Activated naive CD8-positive, alpha-beta T cell treated with anti-CD3 and anti-CD28 coated beads for 36 hours (primary cell): ENCODE measurements at places on chromosomes 13 and 19. TPM values are rescaled to one million over a fixed set of nuclear protein-coding genes. Genes with fewer than 3 reads are reported as not detected.

Gene DENND1C
- 62.4 TPM for total RNA-seq

DNA sequence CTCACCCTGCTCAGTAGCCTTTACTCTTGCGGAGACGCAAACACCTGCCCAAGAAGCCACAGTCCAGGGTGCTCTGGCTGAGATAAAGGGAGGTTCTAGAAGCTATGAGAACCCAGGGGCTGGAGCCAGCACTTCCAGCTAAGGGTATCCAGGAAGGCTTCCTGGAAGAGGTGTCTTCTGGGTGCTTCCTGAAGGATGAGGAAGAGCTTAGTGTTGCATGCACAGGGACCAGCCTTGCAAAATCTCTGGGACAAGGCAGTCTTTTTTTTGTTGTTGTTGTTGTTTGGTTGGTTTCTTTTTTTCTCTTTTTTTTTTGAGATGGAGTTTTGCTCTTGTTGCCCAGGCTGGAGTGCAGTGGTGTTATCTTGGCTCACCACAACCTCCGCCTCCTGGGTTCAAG lies 20.6 kb downstream of the MYBPC2 start:
- no peaks in the 10 kb centered on the region for H3K36me3 ChIP-seq
- no peak overlapping the region for H3K4me3 ChIP-seq
- H3K4me1 ChIP-seq, result no peaks in the 10 kb centered on the region
- DNase-seq, result no peak

Gene TMEM259
- 136 TPM for total RNA-seq

- no peak overlapping the region for H3K4me3 ChIP-seq
- no peaks in the 10 kb centered on the region for H3K36me3 ChIP-seq
- no peak overlapping the region for H3K27ac ChIP-seq
- no peak for DNase-seq
- H3K4me1 ChIP-seq, result peaks cover 17% of the 10 kb centered on the region
These were observed 27.7 kb downstream of the MCF2L start for GRCh38 chr13:112996671-112997091.

Gene CGB5
- total RNA-seq, result not detected

- peaks cover 10% of the 10 kb centered on the region for H3K27me3 ChIP-seq
- H3K27ac ChIP-seq, result no peak overlapping the region
- H3K4me3 ChIP-seq, result no peak overlapping the region
- no peaks in the 10 kb centered on the region for H3K36me3 ChIP-seq
- DNase-seq, result no peak
These were observed 8.8 kb downstream of the PRR22 start for GRCh38 chr19:5775668-5776309.

DNA sequence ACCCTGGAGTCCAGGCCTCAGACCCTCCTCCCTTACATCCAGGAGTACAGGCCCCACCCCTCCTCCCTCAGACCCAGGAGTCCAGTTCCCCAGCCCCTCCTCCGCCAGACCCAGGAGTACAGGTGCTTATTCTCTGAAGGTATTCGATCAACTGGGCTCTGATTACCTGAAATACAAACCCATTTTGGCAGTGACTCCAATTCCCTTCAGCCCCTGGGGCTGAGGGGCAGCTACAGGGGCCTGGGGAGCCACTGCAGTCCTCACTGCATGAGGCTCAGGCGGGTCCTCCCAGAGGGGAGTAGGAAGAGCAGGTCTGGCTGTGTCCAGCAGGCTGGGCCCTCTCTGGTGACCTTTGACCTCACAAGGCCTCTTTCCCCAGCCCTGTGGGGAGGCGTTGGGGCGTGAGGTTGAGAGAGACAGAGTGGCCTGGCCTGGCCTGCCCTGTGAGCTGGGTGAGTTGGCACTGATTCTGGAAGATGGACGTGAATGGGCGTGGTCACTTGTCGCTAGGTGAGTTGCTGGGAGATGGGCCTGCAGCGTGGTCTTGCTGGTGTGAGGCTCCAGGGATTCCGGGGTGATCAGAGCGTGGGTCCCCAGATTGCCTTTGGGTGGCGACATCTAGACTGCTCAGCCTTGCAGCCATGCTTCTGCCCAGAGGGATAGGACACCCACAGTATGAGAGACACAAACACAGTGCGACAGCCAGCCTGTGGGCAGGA lies 3.1 kb downstream of the BCAT2 start:
- DNase-seq, result no peak
- H3K27ac ChIP-seq, result no peak overlapping the region
- no peaks in the 10 kb centered on the region for H3K27me3 ChIP-seq
- peak overlapping the region; percentile 18 for H3K4me3 ChIP-seq
- peaks cover 10% of the 10 kb centered on the region for H3K36me3 ChIP-seq
- peaks cover 19% of the 10 kb centered on the region for H3K4me1 ChIP-seq

- H3K27ac ChIP-seq, result no peak overlapping the region
- no peak overlapping the region for H3K4me3 ChIP-seq
- H3K4me1 ChIP-seq, result peaks cover 5% of the 10 kb centered on the region
- H3K27me3 ChIP-seq, result no peaks in the 10 kb centered on the region
- no peaks in the 10 kb centered on the region for H3K36me3 ChIP-seq
These were observed 238.5 kb upstream of the STARD13 start for GRCh38 chr13:33524086-33524485.

Gene PLPP2
- total RNA-seq, result not detected

Gene KLK2
- total RNA-seq, result 0.45 TPM

GRCh38 chr13:56332671-56333070 lies 808.0 kb upstream of the PRR20A start:
- H3K36me3 ChIP-seq, result no peaks in the 10 kb centered on the region
- H3K27ac ChIP-seq, result no peak overlapping the region
- H3K4me1 ChIP-seq, result no peaks in the 10 kb centered on the region
- no peak overlapping the region for H3K4me3 ChIP-seq
- no peak for DNase-seq
- no peaks in the 10 kb centered on the region for H3K27me3 ChIP-seq

- peaks cover 41% of the 10 kb centered on the region for H3K4me1 ChIP-seq
- DNase-seq, result peak; percentile 24
- peak overlapping the region; percentile 75 for H3K27ac ChIP-seq
- H3K36me3 ChIP-seq, result peaks cover 20% of the 10 kb centered on the region
- H3K4me3 ChIP-seq, result peak overlapping the region; percentile 11
These were observed 146.7 kb upstream of the FNDC3A start for GRCh38 chr13:48828962-48829411.

- DNase-seq, result peak; percentile 35
- H3K36me3 ChIP-seq, result no peaks in the 10 kb centered on the region
- no peak overlapping the region for H3K27ac ChIP-seq
- peaks cover 2% of the 10 kb centered on the region for H3K4me1 ChIP-seq
These were observed 27.3 kb downstream of the LRFN3 start for GRCh38 chr19:35963514-35963913.

- H3K36me3 ChIP-seq, result no peaks in the 10 kb centered on the region
- DNase-seq, result no peak
- H3K4me1 ChIP-seq, result no peaks in the 10 kb centered on the region
- no peak overlapping the region for H3K27ac ChIP-seq
These were observed 9.2 kb upstream of the SULT2A1 start for GRCh38 chr19:47895165-47895782.

Gene LILRB3
- not detected for total RNA-seq

DNA sequence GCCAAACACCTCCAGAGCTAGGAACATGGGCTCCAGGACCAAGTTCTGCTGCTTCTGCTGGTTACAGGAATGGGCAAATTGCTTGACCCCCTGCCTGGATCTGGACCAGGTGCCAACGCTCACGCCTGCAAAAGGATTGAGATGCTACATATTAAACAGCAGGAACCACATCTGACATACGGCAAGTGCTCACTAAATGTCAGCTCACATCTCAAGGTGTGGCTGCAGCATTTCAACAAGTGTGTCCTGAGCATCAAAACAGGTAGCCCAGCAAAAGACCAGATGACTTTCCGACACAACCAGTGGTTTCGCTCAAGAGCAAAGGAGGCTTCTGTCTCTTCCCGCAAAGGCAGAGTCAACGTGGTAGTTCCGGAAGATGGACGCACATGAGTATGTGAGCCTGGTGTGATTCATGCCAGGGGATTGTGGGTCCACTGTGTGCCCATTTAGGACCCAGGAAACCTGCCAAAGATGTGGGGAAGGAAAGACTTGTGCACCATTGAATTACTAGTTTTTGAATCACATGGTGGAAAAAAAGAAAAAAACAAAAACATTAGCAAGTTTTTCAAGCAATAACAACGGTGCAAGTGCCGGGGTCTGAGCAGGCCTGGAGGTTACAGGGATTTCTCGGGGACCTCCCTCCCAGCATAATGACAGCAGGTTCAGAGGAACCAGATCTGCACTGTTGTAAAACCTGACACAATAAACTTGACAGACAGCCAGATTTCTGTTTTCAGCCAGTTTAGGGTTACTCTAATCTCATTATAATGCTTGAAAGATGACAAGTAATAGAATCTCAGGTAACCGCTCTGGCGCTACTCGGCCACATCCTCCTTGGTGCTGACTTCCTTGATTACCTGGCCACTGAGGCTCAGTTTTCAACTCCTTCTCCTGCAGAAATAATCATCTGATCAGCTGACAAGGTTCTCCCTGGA lies 77.9 kb downstream of the SOX1 start:
- H3K36me3 ChIP-seq, result no peaks in the 10 kb centered on the region
- H3K4me3 ChIP-seq, result no peak overlapping the region
- no peaks in the 10 kb centered on the region for H3K4me1 ChIP-seq
- no peak overlapping the region for H3K27ac ChIP-seq

Gene DMWD
- total RNA-seq, result 30.7 TPM

DNA sequence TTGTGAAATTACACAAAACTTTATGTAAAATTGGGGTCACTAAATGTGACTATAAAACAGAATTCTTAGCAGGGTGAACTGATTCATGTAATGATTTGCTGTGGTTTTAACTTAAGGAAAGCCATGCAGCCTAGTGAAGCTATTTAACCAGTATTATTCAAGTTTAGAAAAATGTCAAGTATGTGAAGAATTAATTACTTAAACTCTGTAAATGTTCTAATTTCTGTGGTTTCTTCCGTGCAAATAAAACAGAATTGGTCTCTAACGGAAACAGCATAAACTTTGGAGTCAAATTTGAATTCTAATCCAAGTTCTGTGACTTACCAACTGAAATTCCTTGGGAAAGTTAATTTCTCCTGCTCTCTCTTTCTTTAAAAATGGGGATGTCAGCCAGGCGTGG lies 13.3 kb downstream of the CDC16 start:
- DNase-seq, result no peak
- peaks cover 31% of the 10 kb centered on the region for H3K36me3 ChIP-seq
- H3K4me1 ChIP-seq, result peaks cover 4% of the 10 kb centered on the region
- no peak overlapping the region for H3K27ac ChIP-seq

DNA sequence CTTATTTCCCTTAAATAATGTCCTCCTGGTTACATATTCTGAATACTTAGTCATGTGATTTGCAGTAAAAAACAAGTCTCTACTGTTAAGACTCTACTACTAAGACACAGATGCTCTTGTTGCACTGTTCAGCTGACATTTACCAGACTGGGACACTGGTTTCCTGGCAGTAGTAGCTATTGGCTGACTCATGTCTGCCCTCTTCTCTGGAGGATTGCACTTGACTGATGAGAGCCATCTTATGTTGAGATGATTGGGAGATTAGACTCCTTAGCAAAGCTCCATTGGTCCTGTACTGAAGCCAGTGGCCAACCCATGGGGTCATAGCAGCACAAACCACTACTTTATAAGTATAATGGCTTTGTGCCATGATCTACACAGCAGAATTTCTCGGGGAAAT lies 1672.6 kb upstream of the PCDH20 start:
- H3K36me3 ChIP-seq, result no peaks in the 10 kb centered on the region
- H3K27me3 ChIP-seq, result no peaks in the 10 kb centered on the region
- H3K27ac ChIP-seq, result no peak overlapping the region
- DNase-seq, result no peak

GRCh38 chr13:39306639-39307589 lies 268.7 kb downstream of the NHLRC3 start:
- no peaks in the 10 kb centered on the region for H3K4me1 ChIP-seq
- H3K27me3 ChIP-seq, result no peaks in the 10 kb centered on the region
- H3K4me3 ChIP-seq, result no peak overlapping the region
- H3K36me3 ChIP-seq, result no peaks in the 10 kb centered on the region
- peak; percentile 1 for DNase-seq
- no peak overlapping the region for H3K27ac ChIP-seq

Gene DAND5
- total RNA-seq, result not detected

- no peaks in the 10 kb centered on the region for H3K4me1 ChIP-seq
- no peaks in the 10 kb centered on the region for H3K36me3 ChIP-seq
- no peak overlapping the region for H3K27ac ChIP-seq
- no peaks in the 10 kb centered on the region for H3K27me3 ChIP-seq
These were observed 19.8 kb upstream of the ACP7 start for GRCh38 chr19:39064405-39064804.

DNA sequence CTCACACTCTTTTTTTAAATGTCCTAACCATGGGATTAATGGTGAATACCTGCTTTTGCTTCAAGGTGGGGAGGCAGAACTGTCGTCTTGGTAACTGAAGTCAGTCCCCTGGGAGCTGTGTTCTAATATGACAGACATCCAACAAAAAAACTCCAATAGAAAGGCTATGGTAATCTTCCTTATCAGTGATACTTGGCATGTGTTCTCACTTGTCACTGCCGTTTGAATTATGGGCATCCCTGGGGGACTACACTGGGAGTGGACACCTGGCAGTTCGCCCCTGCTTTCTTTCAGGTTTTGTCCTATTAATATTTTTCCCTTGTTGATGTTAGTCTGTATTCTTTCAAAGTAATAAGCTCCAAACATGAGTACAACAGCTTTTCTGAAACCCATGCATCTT lies 252.6 kb downstream of the SLITRK5 start:
- H3K27me3 ChIP-seq, result no peaks in the 10 kb centered on the region
- no peak overlapping the region for H3K27ac ChIP-seq
- no peaks in the 10 kb centered on the region for H3K4me1 ChIP-seq

DNA sequence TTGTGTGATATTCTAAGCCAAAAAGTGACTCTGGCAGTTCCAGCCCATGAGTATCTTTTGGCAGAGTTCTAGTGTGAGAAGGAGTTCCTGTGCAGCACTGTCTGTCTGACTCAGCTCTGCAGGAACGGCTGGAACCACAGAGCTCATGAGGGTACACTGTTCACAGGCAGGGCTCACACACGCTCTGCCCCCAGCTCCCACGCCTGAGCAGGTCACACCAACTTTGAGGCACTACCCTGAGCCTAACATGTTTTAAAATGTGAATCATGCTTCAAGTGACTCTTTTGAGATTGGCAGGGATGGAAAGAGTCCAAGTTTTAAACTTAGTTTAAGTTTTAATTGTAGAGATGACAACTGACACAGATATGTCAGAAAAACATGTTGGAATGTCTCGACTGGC lies 1203.3 kb downstream of the UQCRFS1 start:
- no peak overlapping the region for H3K4me3 ChIP-seq
- no peaks in the 10 kb centered on the region for H3K4me1 ChIP-seq
- H3K27me3 ChIP-seq, result no peaks in the 10 kb centered on the region
- no peak overlapping the region for H3K27ac ChIP-seq
- no peak for DNase-seq
- no peaks in the 10 kb centered on the region for H3K36me3 ChIP-seq

- H3K36me3 ChIP-seq, result no peaks in the 10 kb centered on the region
- H3K4me1 ChIP-seq, result peaks cover 17% of the 10 kb centered on the region
- no peak for DNase-seq
These were observed 1.5 kb downstream of the C3 start for GRCh38 chr19:6718741-6719539.

Gene TMEM238
- 10.8 TPM for total RNA-seq
